Renal pelvis (tissue), 12 donors: ENCODE measurements at places on chromosomes 2 and 18.

- no peak for DNase-seq
These were observed 8.5 kb downstream of the STEAP3 start for GRCh38 chr2:119231975-119232665.

- no peak for DNase-seq
These were observed 165.0 kb downstream of the PLCL1 start for GRCh38 chr2:197969391-197969893.

GRCh38 chr18:40159141-40160017, 1795.7 kb upstream of the PIK3C3 start:
- peak; percentile 44 for DNase-seq

- no peak for DNase-seq
These were observed 100.5 kb downstream of the CDC42EP3 start for GRCh38 chr2:37570773-37571586.

DNA sequence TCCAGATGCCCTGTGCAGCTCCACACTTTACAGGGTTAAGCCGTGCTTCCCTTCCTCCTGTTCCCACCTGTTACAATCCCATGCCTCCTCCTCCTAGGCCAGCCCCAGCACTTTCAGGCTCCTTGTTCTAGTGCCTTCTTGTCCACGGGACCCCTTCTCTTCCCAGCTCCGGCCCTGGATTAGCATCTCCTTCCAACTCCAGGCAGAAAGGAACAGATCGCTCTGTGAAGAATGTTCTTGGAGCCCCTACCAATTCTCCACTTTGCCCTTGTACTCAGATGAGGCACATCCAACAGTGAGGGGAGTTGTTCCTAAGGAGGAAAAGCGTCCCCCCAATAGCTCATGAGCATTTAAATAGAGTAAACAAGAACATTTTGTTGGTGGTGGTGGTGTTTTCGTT, 72.7 kb downstream of the CABLES1 start:
- DNase-seq, result no peak

- DNase-seq, result no peak
These were observed 26.5 kb upstream of the ERICH2 start for GRCh38 chr2:170743530-170744239.
